Karpas-422 (cell line): ENCODE measurements at places on chromosomes 2 and 18.

DNA sequence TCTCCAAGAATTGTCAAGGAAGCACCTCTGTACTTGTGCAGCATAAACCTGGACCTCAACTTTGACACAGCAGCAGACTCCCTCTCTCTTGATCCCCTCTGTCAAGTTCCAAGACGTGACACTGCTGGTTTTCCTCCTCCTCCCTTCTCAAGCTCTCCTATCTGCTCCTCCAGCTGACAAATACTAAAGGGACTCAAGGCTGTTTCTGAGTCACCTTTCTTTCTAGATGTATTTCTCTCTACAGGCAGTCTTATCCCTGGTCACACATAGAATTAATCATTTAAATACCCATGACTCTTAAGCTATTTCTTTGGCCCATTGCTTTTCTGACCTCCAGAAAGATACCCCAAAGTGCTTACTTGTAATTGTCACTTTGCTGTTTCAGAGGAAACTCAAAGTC is 53.5 kb downstream of the SEPTIN10 start:
- no peak for DNase-seq

GRCh38 chr18:58497845-58498244 is 131.0 kb downstream of the ALPK2 start:
- no peak for DNase-seq

DNA sequence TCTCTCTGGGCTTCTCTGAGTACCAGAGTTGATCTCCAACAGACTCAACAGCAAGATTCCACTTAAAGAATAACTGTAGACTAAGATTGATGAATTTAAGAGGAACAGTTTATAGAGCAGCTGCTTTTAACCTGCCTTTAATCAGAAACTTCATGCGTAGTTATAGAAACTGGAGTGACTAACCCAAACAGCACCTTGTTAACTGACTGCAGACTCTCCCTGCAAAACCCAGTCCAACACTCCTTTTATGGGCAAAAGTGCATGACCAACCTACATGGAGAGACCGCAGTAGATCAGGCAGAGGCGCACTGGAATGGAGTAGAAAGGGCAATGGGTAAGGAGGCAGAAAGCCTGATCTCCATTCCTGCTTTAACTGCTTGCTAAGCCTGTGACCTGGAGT is 110.6 kb downstream of the NRP2 start:
- no peak for DNase-seq

DNA sequence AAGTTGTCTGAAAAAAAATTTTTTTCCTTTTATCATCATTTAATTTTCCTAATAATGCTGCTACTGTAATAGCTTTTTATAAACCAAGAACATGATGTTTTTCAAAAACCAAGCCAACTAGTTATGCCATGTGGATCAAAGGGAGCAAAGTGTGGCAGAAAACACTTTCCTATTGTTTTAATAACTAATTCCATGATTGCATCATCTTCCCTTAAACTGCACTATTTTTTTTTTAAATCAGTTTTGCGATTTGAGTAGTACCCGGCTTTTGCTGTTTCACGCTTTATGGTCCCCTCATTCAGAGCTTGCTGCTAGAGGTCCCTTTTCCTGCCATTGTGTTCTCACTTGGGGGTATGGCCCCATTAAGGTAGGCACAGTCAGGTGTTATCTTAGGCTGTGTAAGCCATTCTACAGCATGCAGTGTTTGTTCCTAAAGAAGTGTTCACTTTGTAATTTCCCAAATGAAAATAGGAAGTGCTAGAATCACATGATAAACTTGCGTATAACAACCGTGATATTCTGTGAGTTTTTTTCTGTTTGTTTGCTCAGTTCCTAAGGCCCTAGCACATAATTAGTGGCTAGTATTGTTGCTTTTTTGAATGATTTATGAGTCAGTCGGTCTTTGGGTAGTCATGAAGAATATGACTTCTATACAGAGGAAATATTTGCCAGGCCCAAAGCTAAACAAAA is 225.8 kb downstream of the PTGR3 start:
- DNase-seq, result no peak

- no peak for DNase-seq
Measured at GRCh38 chr18:79217979-79218604, 148.9 kb downstream of the ATP9B start.

- DNase-seq, result peak; percentile 93
Measured at GRCh38 chr2:233075966-233076339, 15.8 kb downstream of the INPP5D start.

DNA sequence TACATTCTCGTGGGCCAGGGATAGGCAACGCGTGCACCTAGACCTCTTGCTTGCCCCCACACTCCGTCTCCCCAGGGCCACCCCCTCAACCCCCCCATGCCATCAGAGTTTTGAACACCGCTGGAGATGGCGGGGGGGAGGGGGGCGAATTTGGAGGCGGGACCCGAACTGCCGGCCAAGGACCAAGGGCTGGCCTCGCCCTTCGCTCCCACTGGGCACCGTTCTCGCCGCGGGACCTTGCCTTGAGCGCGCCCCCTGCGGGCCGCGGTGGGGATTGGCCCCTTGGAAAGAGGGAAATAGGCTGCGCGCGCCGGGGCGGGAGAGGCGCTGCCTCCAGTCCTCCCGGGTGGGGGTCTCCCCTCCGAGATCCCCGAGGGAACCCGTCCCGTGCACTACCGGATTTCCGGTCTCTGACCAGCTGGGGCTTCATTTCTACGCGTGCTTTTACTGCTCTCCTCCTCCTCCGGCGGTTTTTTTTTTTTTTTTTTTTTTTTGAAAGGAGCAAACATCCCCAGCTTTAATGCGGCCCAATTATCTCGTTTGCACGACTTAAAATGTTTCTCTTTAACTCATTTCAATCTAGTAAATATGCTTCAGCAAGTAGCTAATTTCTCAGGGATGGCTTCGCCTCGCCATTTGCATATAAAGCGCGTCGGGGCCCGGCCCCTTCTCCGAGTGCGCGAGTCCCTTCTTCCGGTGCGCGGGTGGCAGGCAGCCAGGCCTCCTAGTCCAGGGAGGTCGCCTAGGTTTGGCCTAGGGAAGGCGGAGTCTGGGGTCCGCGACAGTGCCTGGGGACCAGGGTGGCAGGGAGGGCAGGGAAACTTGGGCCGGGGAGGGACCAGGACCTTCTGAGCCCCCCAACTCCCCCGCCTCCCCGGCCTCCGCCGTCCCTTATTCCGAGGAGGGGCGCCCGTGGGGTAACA is 10.0 kb upstream of the GBX2 start:
- no peak for DNase-seq

- DNase-seq, result no peak
Measured at GRCh38 chr18:79938196-79938595, 13.3 kb downstream of the SLC66A2 start.

DNA sequence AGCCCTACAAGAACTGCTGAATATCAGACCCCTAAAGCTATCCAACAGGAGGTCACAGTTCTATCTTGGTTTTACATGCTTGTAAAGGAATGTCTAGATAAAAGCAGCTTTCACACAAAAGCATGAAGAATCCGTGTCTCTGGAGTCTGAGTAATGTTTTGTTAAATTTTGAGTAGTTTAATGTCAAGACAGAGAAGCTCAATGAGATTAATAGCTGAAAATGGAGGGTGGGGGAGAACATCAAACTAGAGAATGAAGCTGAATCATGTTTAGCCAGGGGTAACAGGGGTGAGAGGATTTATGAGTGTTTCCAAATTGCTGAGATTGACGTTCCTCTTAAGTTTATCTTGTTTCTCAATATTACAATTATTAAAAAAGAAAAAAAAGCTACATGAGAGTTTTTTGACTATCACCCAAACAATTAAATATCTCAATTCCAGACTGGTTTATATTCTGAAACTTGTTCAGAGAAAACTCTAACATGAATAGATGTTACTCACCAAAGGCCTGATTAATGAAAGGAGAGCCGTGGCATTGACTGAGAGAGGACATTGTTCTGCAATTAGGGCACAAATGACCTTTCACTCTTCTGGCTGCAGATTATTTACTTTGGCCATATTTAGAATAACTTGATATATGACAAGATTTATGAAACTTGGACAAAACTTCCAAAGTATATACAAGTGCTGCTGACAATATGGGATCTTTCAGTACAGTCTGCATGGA is 266.4 kb upstream of the ETAA1 start:
- no peak for DNase-seq

GRCh38 chr2:74821177-74822126 is 12.5 kb upstream of the HK2 start:
- no peak for DNase-seq

DNA sequence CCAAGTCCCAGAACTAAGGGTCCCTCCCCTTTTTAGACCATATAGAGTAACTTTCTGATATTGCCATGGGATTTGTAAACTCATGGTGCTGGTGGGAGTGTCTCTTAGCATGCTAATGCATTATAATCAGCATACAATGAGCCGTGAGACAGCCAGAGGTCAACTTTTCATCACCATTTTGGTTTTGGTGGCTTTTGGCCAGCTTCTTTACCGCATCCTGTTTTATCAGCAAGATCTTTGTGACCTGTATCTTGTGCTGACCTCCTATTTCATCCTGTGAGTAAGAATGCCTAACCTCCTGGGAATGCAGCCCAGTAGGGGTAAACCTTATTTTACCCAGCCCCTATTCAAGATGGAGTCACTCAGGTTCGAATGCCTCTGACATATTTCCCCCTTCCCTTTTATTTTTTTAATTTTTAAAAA is 148.2 kb downstream of the PHLPP1 start:
- no peak for DNase-seq

DNA sequence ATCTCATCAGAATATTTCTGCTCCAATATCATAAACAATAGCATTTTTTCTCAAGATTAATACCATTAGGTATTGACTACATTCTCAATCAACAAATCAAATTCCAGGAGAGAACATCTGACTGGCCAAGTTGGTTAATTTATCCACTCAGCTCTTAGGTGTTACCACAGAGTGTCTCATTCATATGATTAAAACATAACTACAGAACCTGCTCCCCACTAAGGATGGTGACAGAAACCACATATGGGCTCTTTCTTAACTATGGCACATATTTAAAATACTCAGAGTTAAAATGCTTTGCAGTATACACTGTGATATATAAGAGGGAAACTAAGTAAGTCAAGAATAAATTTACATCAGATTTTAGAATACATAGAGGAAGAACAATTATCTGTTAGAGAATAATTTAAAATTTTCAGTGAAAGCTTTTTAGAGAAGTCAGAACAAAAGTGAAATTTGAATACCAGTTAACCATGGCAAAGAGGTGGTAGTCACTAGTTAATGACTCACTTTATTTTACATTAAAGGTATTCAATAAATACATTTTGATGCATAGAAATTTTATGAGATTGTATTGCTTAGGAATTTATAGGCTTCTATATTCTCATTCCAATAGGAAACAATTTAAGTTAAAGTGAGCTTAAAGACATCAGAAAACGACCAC is 1120.8 kb upstream of the TMEFF2 start:
- DNase-seq, result no peak

DNA sequence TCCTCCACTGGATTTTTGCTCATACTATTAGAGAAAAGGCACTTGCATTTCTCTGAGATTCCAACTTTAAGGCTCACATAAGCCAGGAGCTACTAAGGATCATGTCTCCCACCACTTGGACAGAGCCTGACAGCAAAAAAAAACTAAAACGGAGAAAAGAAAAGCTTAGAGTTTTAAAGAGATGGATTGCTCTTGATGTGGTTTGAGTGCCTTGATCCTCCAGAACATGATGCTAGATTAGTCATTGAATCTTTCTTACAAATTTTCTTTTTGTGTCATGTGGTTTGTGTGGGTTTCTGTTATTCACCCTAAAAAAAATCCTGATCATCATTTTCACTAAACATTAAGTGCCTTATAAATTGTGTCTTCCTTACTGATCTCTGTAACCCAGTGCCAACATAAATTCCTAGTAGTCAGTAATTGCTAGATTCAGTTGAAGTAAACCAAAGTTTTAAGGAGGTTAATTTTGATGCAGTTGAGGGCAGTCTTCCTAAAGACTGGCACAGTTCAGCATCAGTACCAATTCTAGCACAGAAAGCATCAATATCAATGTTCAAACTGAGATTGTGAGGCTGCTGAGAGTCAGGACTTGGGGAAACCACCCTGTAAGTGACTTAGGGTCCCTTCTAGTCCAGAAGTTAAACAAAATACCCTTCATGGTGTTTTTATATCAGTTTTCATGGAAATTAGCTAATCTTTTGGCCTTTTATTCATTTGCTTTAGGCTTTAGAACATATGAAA is 206.3 kb downstream of the RAD51AP2 start:
- DNase-seq, result no peak

DNA sequence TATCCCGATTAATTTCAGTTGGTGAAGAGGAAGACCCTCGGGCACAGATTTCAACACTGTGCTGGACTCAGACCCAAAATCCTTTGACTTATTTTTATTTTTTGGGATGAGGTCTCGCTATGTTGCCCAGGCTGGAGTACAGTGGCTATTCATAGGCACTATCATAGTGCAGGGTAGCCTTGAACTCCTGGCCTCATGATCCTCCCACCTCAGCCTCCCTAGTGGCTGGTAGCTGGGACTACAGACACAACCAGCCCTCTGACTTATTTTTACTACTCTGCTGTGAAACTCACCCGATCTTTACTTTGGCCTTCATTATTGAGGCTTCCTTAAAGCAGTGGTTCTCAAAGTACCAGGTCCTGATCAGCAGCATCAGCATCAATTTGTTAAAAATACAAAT is 18.2 kb upstream of the ADAM17 start:
- DNase-seq, result no peak

DNA sequence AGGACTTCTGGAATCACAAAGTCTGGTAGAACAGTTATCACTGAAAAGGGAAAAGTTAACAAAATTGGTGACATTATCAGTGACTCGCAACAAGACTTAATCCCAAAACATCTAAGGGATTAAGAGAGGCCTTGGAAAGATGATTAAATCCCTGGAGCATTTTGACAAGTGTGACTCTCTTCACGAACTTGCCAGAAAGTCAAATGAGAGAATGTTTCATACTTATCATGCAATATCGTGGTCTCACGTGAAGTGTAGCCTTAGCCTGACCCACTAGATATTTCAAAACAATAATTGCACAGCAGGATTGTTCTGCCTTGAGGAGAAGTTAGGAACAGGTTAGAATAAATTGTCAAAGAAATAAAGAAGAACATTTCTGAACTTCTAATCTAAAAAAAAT is 104.5 kb downstream of the COL6A3 start:
- no peak for DNase-seq

GRCh38 chr2:238791354-238791753 is 56.5 kb upstream of the TWIST2 start:
- DNase-seq, result no peak

- no peak for DNase-seq
Measured at GRCh38 chr2:78061301-78061700, 539.1 kb upstream of the LRRTM4 start.

DNA sequence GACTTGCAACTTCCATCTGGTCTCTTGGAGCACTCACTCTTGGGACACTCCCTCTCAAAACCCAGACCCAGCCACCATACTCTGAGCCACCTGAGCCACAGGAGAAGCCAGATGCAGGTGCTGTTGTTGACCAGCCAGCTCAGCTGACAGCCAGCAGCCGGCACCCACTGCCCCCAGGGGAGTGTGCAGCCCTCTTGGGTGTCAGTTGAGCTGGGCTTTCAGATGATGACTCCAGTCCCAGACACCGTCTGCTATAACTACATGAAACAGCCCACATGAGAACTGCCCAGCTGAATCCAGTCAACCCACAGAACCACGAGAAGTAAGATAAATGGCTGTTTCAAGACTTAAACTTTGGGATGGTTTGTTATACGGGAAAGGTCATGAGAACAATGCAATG is 10.7 kb upstream of the IGFBP2 start:
- no peak for DNase-seq

GRCh38 chr2:101287303-101287702 is 21.2 kb downstream of the RNF149 start:
- DNase-seq, result no peak
